Neural crest cell (in vitro differentiated cells): ENCODE measurements at places on chromosomes 5 and 9. TPM values are rescaled to one million over a fixed set of nuclear protein-coding genes. Genes with fewer than 3 reads are reported as not detected.

- DNase-seq = no peak
Observed at GRCh38 chr5:67095346-67096171, 101.0 kb downstream of the CD180 start.

GRCh38 chr9:129981180-129981907 lies 61.6 kb downstream of the FNBP1 start:
- no peak for DNase-seq

Gene BAAT
- 0.16 and 0.30 TPM in 2 replicates for total RNA-seq

GRCh38 chr9:94031946-94032345 lies 52.3 kb upstream of the PTPDC1 start:
- DNase-seq = no peak

Gene C5orf63
- 2.3 and 3.0 TPM in 2 replicates for total RNA-seq

- no peak for DNase-seq
Observed at GRCh38 chr9:4016789-4017188, 283.1 kb downstream of the GLIS3 start.

- DNase-seq = no peak
Observed at GRCh38 chr5:130277522-130277921, 373.3 kb downstream of the CHSY3 start.

DNA sequence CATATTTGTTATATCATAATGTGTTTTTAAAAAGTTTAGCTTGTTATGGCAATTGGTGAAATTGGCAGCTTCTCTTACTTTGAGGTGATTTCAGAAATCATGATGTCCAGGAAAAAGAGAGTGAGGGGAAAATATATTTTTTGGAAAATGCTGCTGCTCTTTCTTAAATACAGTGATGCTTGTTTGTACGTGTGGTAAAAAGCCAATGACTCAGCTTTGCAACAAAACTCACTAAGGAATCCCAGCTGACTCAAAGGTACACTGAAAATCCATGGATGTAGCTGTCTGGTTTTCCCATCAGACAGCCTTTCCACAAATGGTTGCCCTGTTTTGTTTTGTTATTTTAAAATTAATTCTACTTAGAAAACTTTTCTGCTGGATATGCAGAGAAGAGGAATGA lies 306.4 kb upstream of the PAPPA start:
- no peak for DNase-seq

DNA sequence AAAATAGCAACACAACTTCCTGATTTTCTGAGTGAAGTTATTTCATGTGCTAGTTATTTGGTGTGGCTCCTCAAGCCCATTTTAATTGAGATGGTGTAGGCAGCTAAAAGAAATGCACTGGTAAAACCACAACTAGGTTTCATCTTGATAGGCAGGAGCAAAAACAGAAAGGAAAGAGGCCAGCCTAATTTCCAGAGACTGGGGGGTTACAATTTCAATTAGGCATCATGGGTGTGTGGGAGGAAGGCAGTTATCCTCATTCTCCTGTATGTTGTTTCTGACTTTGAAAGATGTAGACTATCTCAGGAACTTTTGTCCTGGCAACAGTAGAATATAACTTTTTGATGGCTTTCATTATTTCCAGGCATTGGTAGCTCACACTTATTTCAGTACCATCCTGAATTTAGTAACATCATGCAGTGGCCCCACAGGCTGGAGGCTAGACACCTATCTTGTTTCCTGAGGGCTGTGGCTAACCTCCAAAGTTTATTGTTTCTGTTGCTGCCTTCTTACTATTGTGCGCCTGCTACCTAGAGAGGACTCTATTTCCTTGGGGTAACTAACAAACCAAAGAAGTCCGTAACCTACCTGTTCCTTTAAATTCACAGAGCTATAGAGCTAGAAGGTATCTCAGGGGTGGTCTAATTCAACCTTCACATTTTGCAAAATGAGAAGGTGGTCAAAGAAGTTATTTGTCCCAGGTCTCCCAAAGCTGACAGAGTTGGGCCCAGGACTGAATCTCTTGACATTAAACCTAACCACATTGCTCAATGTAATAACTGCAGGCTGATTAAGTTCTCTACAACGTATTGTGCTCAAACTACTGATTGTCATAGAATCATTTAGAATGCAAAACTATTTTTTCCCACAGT lies 42.4 kb downstream of the FYB1 start:
- no peak for DNase-seq

GRCh38 chr5:124650951-124651662 lies 95.3 kb downstream of the ZNF608 start:
- DNase-seq = no peak

GRCh38 chr9:136787690-136788400 lies 3.3 kb upstream of the TMEM141 start:
- DNase-seq = peak; percentile 75

GRCh38 chr9:6428940-6429889 lies 16.2 kb downstream of the UHRF2 start:
- DNase-seq = no peak

DNA sequence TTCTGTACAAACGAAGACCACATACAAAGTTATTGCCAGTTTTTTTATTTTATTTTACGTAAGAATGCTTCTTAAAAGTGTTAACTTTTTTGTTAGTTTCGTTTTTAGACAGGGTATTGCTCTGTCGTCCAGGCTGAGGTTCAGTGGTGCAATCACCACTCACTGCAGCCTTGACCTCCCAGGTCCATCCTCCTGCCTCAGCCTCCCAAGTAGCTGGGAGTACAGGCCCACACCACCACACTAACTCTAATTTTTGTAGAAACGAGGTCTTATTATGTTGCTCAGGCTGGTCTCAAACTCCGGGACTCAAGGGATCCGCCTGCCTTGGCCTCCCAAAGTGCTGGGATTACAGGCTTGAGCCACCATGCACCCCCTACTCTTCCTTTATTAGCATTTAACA lies 2.3 kb upstream of the DNAJA1 start:
- no peak for DNase-seq

DNA sequence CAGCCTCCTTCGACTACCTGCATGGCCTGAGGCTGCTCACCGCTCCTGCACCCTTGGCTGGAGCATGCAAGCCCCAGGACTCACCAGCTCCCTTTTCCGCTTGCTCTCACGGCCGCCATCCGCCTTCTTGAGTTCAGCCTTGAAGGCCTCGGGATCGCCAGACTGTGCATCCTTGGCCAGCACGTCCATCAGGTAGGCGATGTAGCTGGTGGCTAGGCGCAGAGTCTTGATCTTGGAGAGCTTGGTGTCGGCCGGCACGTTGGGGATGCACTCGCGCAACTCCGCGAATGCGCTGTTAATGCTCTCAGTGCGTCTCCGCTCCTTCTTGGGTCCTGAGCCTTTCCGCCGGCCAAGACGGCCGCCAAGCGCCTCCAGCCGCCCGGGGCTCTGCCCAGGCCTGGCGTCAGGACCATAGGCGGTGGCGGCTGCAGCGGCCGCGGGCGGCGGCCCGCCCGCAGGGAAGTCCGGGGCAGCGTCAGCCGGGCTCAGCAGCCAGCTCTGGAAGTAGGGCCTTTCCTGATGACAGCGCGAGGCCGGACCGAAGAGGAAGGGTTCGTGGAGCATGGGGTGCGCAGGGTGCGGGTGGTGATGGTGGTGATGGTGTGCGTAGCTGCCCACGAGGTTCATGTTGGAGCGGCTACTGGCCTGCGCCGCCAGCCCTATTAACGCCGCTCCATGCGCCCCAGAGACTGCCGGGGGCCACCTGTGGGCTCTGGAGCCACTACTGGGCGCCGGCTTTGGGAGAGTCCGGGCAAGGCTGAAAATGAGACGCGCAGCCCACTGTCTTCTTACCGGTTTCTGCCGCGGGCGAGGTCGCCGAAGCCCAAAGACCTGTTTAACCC lies 424 bp downstream of the HAND1 start:
- no peak for DNase-seq

Gene DIPK1B
- total RNA-seq = 46.3 and 49.2 TPM in 2 replicates

Gene PKN3
- 28.0 and 30.0 TPM in 2 replicates for total RNA-seq

- DNase-seq = no peak
Observed at GRCh38 chr9:14452539-14452938, 138.6 kb upstream of the NFIB start.

Gene NFIB
- total RNA-seq = 2.9 and 3.7 TPM in 2 replicates

DNA sequence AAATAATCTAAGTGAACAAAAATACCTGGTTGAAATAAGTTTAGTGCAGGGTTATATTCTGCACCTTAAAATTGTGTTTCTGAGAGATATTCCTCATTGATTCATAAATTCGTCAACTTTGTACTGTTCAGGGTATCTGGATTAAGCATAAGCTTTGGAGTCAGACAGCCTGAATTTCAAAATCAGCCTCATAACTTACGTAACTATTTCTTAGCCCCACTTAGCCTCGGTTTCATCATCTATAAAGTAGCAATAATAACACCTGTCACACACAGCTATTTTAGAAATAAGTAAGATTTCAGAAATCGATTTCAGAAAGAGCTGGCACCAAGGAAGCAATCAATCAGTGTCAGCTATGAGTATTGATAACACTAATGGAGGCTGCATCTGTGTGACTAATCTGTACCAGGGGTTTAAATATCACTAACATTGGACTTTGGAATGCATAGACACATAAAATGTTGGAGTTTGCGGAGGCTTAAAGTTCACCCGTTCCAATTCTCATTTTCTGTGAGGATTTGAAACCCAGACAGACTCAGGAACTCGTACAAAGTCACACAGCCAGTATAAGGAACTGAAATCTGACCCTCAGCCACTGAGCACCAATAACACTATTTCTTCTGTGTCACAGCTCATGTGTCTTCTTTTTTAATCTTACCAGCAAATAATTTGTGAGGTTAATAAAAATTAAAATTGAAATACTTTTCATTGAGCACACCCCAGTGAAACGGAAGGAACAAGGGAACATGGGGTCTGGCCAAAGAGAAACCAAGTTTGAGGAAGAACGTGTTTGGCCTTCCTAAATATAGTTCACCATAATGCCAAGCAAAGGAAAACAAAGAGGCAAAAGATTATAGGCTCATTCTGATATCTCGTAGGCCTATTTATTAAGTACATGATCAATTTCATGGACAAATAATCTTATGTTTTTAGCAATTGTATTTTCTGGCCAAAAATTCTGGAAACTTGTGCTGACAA lies 194.4 kb upstream of the PTGER4 start:
- DNase-seq = no peak

Gene FAM120AOS
- 45.9 and 52.0 TPM in 2 replicates for total RNA-seq

- peak; percentile 12 for DNase-seq
Observed at GRCh38 chr5:143014017-143014651, 244.0 kb downstream of the ARHGAP26 start.

DNA sequence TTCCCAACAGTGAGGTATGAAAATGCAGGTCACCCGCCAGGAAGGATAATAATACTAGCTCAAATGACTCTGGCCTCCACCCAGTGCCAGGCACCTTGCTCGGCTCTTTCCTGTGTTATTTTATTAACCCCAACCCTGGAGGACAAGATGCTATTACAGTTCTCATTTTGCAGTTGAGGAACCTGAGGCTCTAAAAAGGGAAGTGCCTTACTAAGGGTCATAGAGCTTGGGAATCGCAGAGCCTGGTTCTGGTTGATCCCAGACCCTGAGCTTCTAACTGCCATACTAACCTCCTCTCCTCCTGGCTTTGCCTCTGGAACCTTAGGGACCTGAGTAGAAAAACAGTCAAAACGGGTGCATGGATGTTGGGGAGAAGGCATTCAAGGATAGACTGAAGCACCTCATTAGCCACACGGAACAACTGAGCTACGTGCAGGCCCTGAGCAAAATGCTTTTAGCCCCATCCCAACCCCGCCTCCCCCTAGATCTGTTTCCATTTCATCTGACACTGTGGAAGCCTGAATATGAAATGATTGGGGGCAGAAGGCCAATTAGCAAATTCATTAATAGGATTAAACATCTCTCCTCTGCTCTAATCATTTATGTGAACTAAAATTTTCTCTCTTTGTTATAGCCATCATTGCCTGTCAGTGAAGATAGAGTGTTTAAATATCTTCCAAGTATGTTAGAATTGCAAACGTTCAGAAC lies 7.9 kb downstream of the KCNIP1 start:
- no peak for DNase-seq

GRCh38 chr5:152061095-152061494 lies 136.4 kb upstream of the GLRA1 start:
- DNase-seq = no peak

- no peak for DNase-seq
Observed at GRCh38 chr5:109191153-109191558, 218.6 kb downstream of the PJA2 start.

GRCh38 chr5:33650911-33651310 lies 210.1 kb downstream of the TARS1 start:
- DNase-seq = no peak

GRCh38 chr5:134119720-134120119 lies 5.2 kb downstream of the TCF7 start:
- DNase-seq = no peak

DNA sequence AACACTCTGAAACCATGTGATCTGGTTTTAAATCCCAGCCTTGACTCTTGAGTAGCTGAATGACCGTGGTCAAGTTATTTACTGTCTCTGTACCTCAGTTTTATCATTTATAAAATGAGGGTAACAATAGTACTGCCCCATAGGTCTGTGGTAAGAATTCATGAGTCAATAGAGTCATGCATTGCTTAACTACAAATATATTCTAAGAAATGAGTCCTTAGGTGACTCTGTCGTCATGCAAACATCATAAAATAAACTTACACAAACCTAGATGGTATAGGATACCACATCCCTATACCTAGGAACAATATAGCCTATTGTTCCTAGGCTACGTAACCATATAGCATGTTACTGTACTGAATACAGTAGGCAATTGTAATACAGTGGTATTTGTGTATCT lies 20.3 kb upstream of the ABCA1 start:
- DNase-seq = no peak

Gene AQP7
- total RNA-seq = 0.57 and 0.98 TPM in 2 replicates

DNA sequence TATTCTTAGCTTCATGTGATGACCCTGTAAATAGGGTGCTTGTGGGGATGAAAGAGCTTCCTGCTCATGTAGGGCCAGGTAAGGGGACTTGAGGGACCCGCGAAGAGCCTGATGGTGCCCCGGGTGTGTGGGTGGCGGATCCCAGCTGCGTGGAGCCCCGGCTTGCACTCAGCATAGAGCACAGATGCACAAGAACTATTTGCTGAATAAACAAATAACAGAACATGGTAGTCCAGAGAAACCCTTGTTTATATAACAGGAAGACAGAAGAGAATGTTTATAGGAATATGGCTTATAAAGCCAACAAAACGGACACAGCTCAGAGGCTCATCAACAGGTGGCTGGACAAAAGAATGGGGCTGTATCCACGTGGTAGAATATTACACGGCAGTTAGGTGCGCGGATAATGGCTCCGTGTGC lies 106.9 kb upstream of the COL5A1 start:
- no peak for DNase-seq

DNA sequence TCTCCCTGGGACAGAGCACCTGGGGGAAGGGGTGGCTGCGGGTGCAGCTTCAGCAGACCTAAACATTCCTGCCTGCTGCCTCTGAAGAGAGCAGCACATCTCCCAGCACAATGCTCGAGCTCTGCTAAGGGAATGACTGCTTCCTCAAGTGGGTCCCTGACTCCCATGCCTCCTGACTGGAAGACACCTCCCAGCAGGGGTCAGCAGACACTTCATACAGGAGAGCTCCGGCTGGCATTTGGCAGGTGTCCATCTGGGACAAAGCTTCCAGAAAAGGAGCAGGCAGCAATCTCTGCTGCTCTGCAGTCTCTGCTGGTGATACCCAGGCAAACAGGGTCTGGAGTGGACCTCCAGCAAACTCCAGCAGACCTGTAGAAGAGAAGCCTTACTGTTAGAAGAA lies 77.2 kb downstream of the SLCO6A1 start:
- DNase-seq = no peak
